ENCODE measurements at places on chromosomes 2 and 18. TPM values are rescaled to one million over a fixed set of nuclear protein-coding genes. Genes with fewer than 3 reads are reported as not detected.

DNA sequence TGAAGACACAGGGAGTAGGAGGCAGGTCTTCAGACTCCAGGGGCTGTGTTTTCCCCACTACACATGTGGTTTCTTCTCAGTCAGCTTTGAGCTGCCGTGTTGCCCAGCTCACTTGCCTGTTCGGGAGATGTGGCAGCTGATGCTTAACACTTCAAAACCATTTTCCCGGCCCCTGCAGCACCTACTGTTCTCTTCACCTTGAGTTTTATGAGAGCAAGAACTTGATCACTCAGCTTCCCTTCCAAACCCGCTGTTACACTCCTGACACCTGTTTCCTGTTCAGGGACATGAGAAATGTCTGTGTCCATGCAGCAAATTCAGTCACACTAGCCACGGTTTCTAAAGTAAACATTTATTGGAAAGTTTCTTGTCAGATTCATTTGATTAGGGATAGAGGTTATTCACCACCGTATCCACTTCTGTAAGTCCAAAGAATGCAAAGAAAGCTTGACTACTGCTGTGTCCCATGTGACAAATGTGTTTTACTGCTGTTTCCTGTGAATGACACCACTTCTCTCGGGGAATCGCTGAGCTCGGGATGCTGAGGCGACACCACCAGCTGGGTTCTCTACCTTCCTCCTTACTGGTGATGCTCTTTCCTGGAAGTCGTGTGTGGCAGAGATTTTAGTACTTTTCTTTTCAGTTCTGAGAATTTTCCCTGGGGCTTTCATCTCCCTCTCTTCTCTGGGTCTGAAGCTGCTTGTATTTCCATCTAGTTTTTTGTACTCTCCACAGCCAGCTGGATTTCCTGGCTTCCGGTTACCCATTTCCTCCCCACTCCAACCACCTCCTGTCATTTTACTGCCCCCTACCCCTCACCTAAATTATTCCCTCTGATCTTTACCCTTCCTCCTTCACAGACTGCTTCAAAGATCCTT, 91.7 kb downstream of the KLF7 start:
- DNase-seq: no peak

DNA sequence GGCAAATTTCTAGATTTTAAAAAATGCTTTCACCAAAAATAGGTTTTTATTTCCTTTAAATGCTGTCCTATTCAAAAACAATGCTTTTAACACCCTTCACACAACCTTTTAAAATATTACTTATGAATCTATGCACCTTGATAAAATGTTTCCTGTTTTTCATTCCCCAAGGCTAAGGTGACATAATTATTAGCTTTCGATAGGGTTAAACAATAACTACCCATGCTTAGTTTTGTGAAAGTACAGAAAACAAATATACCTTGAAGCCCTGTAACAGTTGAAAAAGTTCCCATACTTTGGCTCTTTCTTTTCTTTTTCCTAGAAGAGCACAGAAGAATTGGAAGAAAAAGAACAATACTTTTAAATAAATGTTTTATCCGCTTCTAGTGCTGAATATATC, 54.9 kb upstream of the ITPRID2 start:
- no peak for DNase-seq

DNA sequence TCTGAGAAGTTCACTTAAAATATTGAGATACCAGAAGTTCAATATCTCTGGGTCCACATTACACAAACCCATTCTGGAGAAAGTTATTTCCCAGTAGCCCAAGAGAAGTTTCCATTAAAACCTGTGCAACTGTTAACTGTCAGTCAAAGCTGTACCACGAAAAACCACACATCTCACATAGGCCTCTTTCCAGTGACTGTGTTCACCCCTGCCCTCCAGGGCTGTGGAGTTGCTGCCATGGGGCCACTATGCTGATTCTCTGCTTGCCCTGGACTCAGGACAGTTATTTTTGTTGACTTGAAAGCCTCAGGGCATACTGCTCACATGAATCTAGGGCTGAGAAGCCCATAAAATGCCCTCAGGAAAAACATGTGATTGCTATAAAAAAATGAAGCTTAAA, 153.8 kb downstream of the PIEZO2 start:
- DNase-seq: no peak

- no peak for DNase-seq
These were observed 42.8 kb upstream of the CYTIP start for GRCh38 chr2:157486596-157487270.

DNA sequence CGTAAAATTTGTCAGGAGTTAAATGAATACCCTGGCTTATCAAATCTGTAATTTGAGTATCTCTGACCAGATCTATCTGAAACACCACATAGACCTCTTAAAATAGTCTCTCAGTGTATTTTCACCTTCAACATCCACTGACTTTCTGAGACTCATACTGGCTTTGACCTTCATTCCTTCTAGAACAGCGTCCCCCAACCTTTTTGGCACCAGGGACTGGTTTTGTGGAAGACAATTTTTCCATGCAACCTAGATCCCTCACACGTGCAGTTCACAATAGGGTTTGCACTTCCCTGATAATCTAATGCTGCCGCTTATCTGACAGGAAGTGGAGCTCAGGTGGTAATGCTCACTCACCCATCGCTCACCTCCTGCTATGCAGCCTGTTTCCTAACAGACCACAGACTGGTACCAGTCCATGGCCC, 3.2 kb downstream of the NBAS start:
- no peak for DNase-seq

DNA sequence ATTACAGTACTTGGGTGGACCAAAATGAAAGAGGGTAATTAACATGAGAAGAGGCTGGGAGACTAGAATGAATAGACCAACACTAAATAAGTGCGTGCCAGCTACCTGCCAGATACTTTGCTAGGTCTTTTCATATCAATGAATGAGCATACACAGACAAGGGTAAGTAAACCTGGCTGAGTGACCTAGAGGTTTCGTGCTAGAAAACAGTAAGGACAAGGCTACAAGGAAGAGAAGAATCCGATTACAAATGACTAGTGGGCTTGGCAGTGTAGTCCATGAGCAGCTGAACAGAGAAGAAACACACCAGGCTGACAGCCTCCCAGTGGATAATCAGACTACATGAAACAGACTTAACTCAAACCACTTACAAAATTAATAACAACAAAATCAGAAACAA, 64.6 kb downstream of the THADA start:
- no peak for DNase-seq

- DNase-seq: no peak
These were observed 85.1 kb downstream of the CTAGE1 start for GRCh38 chr18:22332590-22332989.

GRCh38 chr2:27115519-27115918, 3.4 kb downstream of the CGREF1 start:
- DNase-seq: no peak

- DNase-seq: no peak
These were observed 337.7 kb upstream of the MYT1L start for GRCh38 chr2:2668681-2669265.

DNA sequence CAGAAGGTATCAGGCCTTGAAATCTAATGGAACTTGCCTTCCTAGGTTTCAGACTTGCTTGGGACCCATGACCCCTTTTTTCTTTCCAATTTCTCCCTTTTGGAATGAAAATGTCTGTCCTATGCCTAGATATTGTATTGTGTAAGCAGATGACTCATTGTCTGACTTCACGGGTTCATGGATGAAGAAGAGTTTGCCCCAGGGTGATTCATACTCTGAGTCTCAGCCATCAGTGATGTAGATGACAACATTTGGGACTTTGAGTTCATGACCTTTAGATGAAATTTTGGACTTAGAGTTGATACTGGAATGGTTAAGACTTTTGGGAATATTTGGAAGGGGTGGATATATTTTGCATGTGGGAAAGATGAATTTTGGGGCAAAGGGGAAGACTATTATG, 11.2 kb upstream of the SCYGR5 start:
- no peak for DNase-seq

DNA sequence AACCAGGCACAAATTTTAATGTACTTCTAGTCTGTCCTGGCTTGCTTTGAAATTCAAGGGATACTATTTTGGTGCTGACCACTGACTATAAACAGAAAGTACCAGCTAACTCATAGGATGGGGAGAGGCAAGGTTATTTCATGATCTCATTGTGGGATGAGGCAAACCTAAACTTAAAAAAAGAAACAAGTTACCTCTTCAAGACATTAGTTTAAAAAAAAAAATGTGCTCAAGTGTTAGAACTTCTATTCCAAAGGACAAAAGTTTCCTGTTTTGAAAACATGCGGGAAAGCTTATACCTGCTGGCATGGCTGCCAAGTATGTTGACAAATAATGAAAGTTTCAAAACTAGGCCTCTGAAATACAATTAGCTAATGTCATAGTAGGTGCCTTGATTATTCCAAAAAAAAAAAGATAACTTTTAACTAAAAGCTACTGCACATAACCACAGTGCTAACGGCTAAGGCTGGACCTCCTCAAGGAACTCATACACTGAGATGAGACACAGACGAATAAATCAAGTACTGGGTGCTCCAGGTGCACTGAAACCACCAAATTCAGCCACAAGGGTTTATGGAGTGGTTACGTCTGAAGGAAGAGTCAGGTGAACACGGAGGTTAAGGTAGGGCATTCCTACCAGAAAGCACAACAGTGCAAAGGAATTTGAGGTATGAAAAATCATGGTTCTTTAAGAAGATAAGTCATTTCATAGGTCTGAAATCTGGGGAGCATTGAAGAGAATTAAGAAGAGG, 38.1 kb downstream of the TMEM131 start:
- DNase-seq: no peak

DNA sequence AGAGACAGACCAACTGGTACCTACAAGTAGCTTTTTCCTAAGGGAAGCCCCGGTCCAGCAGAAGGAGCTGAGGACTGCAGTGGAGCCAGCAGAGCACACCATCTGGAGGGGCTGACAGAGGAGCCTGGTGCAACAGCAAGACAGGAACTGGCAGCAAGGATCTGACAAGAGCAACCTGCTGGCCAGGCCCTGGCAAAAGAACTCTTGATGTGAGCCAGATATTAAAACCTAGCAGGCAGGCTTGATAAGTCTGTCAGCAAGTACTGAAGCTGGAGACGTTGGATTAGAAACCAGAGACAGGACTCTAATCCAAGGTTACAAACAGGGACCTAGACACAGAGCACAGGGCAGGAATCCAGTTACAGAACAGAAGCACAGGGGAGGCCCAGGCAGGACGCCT, 260.7 kb upstream of the MGAT5 start:
- DNase-seq: no peak

- DNase-seq: peak; percentile 96
These were observed at the start of gene ZSCAN30 for GRCh38 chr18:35290094-35290735. Gene ZSCAN30 (minus strand): TSS chr18:35290229. CDS start chr18:35264352, 25,877 bp downstream.

DNA sequence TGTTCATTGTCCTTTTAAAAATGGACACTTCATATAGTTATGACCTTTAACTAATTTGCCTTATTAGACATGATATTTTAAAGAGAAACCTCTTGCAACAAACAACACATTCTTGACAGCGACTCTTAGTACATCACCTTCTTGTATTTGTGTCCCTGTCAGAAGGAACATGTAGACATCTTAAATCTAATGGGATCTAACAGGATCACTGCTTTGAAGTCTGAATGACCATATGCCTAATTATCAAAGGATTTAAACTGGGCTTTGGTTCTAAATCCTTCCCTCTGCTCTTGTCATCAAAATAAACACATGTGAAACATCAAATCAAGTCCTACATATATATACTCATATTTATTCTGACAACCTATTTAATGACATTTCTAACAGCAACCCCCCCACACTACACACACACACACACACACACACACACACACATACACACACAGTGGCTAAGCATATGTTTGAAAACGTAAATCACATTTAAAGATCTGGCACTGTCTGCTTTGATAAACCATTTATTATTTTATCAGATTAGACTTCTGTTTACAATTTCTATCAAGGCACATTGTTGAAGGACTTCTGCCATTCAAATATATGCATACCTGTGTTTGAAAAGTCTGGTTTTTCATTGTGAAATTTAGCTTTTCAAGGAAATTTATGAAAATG, 4.2 kb downstream of the GALNT13 start:
- DNase-seq: no peak

- no peak for DNase-seq
These were observed 207.3 kb upstream of the RAB6C start for GRCh38 chr2:129772190-129772579.

- DNase-seq: no peak
These were observed 9.9 kb upstream of the PRELID3A start for GRCh38 chr18:12397793-12398192.

- DNase-seq: no peak
These were observed 80.9 kb upstream of the TSPYL6 start for GRCh38 chr2:54336977-54337255.

- no peak for DNase-seq
These were observed 55.3 kb downstream of the EPC2 start for GRCh38 chr2:148699830-148700229.

- no peak for DNase-seq
These were observed 120.5 kb downstream of the HIBCH start for GRCh38 chr2:190199109-190199508.

DNA sequence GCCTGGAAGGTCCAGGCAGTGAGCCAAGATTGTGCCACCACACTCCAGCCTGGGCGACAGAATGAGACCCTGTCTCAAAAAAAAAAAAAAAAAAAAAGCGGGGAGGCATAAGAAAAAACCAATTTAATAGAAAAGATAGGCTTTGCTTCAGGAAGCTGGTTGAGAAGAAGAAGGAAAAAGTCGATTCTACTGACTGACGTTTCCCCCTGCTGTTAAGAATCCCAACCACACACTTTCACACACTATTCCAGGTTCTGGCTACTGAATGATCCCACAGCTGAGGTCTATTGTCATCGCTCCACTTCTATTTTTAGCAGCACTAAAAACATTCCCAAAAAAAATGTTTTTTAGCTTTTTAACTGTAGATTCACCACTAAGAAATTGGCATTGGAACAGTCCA, 6.7 kb upstream of the CHCHD5 start:
- DNase-seq: no peak

DNA sequence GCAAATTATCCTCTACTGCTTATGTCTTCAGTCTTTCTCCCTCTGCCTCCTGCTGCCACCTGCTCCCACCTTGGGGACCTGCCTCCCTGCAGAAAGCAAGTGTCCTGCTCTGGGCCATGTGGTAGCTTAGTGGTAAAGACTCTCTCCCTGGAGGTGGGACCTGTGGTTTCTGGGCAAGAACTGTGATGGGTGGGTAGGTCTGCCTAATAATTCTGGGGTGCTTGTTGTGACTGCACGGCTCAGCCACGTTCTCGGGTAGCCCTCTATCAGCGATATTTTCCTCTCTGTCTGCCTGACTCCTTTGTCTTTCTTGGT, 16.4 kb upstream of the CD28 start:
- DNase-seq: no peak

- DNase-seq: no peak
These were observed 34.0 kb upstream of the CYP26B1 start for GRCh38 chr2:72181616-72182015.

Gene UGT1A4
- total RNA-seq: 1.8 TPM

Gene PLA2R1
- 3.2 TPM for total RNA-seq

Gene GALR1
- total RNA-seq: 0.16 TPM

Gene KCNG2
- not detected for total RNA-seq

Gene ALPP
- total RNA-seq: 0.11 TPM

Gene CRYGB
- not detected for total RNA-seq

Gene ABCG5
- not detected for total RNA-seq

Gene MSH2
- 16.5 TPM for total RNA-seq

Gene SIX2
- not detected for total RNA-seq

Gene ACTG2
- total RNA-seq: 1,198 TPM

Gene TMEM198
- 1.7 TPM for total RNA-seq

Gene NPHP1
- 0.42 TPM for total RNA-seq
